T-helper 1 cell (primary cell): ENCODE measurements at places on chromosomes 12 and 14.
A peak's percentile ranks its signal among the peaks of the same experiment; 100 is the strongest.

GRCh38 chr12:45098766-45099165 lies 47.9 kb upstream of the DBX2 start:
- DNase-seq, result no peak

- DNase-seq, result no peak
These were observed 24.1 kb downstream of the OR6S1 start for GRCh38 chr14:20617138-20618003.

GRCh38 chr14:100677152-100677551 lies 49.5 kb upstream of the DLK1 start:
- no peak for DNase-seq

- DNase-seq, result no peak
These were observed 6.6 kb upstream of the ACADS start for GRCh38 chr12:120719072-120719471.

- no peak for DNase-seq
These were observed 163.2 kb upstream of the CCDC198 start for GRCh38 chr14:57656853-57657252.

GRCh38 chr12:4723226-4723625 lies 3.0 kb downstream of the GALNT8 start:
- no peak for DNase-seq

GRCh38 chr12:67263471-67263870 lies 5.7 kb upstream of the CAND1 start:
- no peak for DNase-seq

GRCh38 chr14:54354968-54355641 lies 41.7 kb upstream of the CDKN3 start:
- DNase-seq, result no peak

DNA sequence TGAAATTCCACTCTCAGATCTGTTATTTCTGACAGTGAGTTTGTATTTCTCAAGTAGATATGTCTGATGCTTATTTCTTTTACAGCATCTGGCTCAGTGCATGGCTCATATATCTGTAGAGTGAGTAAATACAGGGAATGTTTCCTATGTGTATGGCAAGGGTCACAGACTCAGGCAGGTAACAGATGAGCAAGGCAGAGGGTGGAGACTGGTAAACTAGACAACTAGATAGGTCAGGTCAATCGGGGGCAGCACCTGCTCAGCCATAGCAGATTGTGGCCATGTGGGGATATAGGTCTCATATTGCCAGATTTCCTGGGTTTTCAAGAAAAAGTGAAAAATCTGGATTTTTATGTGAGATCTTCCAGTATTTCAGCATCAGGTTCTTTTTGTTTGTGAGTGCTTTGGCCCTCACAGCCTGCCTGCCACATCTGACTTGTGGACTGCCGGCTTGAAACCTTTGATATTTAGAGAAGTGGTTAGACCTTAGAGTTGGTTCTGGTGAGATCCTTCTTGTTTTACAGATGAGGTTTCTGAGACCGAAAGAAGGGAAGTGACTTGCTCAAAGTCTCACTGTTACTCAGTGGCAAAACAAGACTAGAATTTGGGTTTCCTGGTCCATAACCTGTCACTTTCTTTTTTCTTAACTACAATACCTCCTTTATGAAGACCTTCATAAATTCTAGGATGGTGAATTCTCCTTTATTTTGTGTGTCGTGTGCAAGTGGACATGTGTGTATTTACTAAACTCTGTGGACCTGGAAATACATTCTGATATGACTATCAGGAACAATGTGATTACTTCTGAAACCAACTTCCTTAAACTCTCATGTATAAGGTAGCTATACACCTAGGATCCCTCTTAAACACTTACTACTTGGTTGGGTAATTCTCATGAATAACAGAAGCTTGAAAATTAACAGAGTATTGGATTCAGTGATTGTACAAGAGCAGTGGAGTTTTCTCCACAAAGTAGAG lies 34.4 kb downstream of the PROX2 start:
- no peak for DNase-seq

DNA sequence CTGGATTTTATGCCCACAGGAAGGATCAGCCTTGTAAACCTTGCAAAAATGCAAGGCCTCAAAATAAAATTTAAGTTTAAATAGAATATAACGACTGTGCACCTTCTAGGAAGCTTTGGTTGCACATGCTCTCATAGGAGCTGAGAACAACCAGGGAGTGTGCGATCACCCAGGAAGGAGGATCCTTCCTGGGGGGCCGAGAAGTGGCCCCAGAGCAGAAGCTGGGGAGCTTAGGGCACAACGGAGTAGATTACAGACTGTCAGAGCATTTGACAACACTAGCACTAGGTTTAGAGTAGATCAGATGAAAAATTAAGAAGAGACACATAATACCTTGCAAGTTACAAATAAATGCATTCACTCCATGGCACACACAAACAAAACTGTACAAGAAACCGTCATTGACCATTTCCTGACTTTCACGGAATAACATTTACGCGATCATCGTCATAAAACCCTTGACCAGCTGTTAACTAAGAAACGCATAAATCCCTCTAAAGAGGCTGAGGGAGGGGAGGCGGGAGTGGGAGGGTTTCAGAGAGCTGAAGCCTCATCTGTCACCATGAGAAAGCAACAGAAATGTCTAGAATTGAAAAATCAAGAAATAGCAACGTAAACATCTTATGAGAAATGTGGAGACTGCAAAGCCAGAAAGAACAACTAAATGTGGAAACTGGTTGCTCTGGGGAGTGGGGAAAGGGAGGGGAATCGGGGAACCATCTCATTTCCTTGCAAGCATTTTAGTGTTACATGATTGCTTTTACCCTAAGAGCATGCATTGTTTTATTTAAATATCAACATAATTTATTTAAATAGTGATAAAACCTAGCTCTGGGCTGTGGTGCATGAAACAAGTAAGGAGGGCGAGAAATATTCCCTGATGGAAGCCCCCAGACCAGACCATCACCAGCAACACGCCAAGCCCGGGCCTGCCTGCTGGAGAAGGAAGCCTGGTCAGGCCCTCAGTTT lies 13.1 kb upstream of the CCDC85C start:
- no peak for DNase-seq

- DNase-seq, result no peak
These were observed 23.3 kb upstream of the GYS2 start for GRCh38 chr12:21627924-21628323.

DNA sequence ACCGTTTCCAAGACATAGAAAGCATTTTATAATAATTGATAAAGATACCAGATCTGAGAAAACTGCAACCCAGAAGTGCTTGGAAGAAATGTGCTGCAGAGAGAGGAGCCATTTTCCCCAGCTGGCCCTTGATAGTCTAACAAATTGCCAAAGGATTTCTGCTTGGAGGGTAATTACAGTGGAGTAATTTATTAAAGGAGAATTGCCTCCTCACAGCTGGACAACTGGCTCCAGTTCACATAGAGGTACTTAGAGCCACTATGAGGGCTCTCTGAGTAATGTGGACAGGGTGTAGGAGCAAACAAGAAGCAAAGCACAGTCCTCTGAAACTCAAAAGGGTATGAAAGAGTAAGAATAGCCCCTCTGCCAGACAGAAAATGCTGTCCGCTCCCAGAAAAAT lies 335.6 kb downstream of the SYT1 start:
- DNase-seq, result no peak

GRCh38 chr12:45232756-45233372 lies 17.0 kb downstream of the ANO6 start:
- no peak for DNase-seq

- no peak for DNase-seq
These were observed 168.6 kb downstream of the RBM19 start for GRCh38 chr12:113797535-113797868.

GRCh38 chr14:102616799-102617198 lies 24.4 kb downstream of the RCOR1 start:
- no peak for DNase-seq

DNA sequence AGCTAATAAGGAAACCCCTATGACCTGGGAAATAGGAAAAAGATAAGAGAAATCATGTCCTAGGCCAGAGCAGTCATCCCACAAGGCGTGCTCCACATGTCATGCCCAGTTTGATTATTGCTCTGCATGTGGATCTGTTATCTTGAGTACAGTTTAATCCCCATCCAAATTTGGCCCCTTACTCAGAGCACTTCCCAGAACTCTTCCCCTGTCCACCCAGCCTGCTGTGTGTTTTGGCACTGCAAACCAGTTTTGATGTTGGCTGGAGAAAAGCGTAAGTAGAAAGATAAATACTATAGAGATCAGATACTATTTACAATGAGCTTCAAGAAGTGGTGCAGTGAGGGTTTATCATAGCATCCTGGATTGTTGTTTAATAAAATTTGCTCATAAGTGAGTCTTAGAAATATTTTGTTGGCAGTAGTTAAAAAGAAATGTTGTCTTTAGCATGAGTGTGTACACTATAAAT lies 83.8 kb downstream of the PTPRB start:
- DNase-seq, result no peak

DNA sequence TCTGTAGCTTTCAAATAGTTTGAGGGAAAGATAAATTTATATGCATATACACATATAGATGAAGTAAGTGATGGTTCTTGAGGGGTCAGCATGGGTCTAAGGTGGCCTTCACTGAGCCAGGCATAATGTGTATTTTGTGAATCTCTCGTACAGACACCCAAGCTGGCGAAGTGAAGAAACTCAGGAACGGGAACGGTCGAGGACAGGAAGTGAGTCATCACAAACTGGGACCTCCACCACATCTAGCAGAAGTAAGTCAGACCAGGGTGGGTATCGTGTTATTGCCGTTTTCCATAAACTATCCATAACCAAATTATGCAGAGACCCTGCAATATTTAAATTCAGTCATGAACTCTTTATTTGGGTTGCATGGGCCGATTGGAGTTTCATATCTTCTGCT lies 15.4 kb upstream of the TNS2 start:
- no peak for DNase-seq

DNA sequence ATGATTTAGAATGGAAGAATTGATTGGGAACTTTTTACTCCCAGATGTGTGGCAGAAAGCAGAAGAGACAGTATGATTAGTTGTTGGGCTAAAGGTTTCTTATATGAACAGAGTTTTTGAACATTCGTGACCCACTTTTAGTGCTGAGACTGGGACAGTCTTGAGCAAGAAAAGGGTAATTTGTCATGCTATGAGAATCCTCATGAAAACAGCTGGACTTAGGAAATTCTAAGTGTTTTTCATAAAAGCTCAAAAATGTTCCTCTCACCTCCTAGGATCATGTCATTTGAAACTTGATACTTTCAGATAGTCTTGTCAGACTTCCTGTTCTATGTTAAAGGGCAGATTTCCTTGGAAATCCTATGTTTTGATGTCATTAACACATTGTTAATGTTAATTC lies 86.1 kb downstream of the MGAT4C start:
- DNase-seq, result no peak

GRCh38 chr12:80814453-80814852 lies 97.7 kb downstream of the MYF5 start:
- DNase-seq, result no peak

DNA sequence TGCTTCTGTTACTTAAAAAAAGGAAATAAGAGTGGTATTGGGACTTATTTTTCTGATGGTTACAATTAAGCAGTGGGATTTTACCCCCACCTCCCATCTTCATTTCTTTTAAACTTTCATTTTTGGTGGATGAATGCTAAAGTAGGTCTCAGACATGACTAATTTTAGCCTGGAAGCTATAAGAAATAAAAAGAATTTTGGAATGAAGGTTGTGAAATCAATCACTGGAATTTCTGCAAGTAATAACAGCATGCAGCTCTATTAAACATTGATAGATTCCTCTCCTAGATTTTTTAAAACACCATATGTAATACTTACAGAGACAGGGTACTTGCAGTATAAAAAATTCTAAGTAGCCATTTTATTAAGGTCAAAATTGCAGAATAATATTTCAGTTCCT lies 164.2 kb upstream of the CLEC14A start:
- DNase-seq, result no peak

DNA sequence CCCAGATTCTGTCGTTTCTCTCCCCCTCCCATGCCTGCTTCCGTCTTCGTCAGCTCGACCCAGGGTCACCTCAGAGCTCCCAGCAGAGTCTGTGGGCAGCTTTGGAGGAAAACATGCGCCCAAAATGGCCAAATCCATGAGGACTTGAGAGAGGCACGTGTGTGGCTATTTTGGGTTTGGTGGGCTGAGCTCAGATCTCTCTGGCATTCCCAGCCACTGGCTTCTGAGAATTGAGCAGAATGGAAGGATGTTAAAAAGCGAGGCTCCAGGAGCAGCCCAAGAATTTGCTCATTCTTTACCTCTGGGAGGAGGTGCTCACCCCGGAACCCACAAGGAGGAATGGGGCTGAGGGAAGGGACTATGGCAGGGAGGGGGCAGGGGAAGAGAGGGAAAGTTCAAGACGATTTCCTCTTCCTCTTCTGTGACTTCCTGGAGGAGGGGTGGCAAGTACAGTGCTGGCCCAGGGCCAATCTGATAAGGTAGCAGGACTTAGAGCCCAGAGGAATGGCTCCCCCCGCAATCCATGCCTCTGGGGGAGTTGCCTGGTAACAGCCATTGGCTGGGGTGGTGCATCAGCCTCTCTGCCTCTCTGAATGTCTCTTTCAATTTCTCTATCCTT lies 20.1 kb downstream of the TSPAN9 start:
- no peak for DNase-seq

GRCh38 chr14:39474416-39474911 lies 42.2 kb upstream of the FBXO33 start:
- no peak for DNase-seq

DNA sequence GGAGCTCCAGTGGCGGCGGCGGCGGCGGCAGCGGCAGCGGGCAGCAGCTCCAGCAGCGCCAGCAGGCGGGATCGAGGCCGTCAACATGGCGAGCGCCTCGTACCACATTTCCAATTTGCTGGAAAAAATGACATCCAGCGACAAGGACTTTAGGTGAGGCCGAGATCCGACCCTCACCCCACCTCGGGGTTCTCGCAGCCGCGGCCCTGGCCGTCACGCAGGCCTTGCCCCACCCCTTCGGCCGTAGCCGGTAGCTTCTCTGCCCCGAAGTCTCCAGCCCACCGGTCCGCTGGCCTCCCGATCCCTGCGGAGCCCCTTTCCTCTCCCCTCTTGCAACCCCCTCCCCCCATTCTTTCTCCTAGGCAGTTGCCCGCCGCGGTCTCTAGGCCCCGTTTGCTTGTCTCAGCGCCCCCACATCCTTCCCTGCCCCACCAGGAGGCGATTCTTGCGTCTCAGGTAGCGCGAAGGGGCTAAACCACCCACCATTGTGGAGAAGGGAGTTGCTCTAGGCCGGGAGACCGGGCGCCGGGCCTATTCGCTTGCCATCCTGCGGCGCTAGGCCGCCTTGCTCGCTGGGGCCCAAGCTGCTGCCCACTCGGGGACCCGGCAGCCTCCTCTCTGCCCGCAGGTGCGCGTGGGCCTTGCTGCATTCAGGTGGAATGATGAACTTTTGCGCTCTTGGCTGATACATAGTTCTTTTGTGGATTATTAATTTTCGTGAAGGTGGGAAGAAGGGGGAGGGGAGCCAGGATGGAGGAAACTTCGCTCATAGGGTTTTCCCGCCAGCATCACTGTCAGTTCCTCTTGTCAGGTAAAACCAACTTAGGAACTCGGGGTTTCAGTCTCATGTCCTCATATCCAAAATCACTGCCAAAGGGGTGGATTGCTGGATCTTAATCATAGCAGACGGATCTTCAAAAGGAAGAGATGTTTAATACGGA lies 745 bp downstream of the CAND1 start:
- DNase-seq, result peak; percentile 47
